Stimulated activated effector memory CD8-positive, alpha-beta T cell treated with anti-CD3 and anti-CD28 coated beads, Interleukin-12 subunit alpha, Interleukin-12 subunit beta, amount 100 ng/mL, for 72 hours (primary cell): ENCODE measurements at places on chromosomes 5 and 9.

DNA sequence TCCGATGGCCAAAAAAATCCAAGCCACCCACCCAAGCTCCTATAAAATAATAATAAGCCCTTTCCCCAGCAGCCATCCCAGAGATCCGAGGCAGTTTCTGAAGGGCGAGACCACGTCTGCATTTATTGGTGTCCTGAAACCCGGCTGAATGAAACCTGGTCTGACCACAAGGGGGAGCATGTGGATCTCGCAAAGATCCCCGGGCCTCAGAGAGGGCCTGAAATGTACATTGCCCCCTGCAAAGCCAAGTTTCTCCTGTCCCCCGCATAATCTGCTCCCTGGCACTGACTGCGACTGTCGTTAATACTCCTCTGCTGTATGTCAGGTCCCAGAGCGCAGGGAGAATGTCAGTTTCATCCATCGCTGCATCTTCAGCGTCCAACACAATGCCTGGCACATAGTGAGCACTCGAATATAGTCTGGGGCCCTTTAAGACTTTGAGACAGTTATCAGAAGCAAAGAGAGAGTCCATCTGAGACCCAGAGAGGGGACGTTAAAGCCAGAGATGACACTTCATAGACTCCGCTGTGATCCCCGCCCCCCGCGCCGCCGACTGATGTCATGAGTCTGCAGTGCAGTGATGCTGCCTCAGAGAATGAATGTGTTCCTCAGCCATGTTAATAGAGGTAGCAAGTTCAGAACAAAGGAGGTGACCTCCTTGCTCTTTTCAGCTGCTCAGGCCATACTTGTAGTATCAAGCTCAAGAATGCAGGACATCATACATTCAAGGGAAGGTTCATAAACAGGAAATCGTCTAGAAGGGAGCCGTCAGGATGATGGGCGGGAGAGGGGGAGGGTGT lies 74.5 kb upstream of the BARHL1 start:
- peak; percentile 81 for DNase-seq

GRCh38 chr9:38396371-38396671 lies 3.8 kb downstream of the ALDH1B1 start:
- DNase-seq = no peak

GRCh38 chr5:131461742-131462141 lies 173.3 kb downstream of the RAPGEF6 start:
- no peak for DNase-seq

DNA sequence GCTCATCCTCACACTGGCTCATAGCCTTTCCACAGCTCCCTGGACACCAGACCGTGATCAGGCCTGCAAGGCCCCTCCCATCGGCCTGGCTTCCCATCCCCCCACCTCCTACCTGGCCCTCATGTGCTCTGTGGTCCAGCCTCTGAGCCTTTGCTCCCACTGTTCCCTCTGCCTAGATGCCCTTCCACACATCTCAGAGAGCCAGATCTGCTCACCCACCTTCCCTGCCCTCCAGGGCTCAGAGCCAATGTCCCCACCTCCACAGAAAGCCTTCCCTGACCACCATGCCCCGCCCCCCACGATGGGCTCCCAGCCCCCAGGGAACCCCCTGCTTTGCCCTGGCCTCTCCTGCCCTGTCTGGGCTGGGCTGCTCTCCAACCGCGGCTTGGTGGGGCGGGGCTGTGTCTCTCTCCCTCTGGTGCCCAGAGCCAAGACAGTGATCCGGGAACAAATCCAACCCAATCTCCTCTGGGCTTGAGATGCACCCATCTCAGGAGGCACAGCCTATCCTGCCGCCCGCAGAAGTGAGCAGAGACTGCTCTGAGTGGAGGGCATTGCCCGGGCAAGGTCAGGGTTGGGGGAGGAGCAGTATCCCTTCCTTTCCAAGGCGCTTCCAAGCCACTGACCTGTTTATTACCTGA lies 1.6 kb downstream of the NINJ1 start:
- no peak for DNase-seq

GRCh38 chr9:105053209-105053652 lies 125.3 kb upstream of the ABCA1 start:
- DNase-seq = peak; percentile 77

GRCh38 chr5:116510517-116510916 lies 64.1 kb downstream of the SEMA6A start:
- DNase-seq = no peak

GRCh38 chr5:96026406-96027041 lies 64.9 kb upstream of the ELL2 start:
- no peak for DNase-seq

DNA sequence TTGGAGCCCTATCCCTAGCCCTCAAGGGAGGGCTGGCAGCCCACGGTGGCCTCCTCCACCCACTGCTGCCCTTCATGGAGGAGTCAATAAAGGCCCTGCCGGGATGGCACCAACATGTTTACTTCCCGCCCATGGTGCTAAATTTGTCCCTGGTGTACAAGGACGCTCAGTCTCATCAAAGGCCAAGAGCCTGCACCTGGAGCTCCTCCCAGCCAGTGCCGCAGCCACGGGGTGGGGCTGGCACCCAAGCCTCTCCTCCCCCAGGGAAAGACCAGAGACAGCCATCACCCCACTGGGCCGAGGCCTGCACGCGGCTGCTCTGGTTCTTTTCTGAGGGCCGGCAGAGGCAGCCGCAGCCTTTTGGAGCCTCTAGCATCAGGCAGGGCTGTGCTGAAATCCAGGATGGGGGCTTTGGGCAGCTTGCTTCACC lies 34.8 kb upstream of the RXRA start:
- DNase-seq = no peak

GRCh38 chr5:31781772-31782171 lies 142.8 kb downstream of the PDZD2 start:
- no peak for DNase-seq

DNA sequence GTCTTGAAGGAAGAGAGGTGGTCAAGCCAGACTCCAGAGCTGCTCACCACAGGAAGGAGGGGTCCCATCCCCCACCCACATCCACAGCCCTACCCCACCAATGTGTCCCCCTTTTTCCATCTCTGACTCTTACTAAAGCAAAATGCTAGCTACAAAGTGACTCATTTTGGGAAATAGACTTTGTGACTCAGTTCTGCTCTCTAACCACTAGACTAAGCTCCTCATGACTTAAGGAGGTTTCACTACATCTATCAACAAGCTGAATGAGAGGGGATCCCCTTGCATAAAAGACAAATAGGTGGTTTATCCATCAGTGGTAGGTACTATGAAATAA lies 35.1 kb upstream of the ADRB2 start:
- DNase-seq = no peak

DNA sequence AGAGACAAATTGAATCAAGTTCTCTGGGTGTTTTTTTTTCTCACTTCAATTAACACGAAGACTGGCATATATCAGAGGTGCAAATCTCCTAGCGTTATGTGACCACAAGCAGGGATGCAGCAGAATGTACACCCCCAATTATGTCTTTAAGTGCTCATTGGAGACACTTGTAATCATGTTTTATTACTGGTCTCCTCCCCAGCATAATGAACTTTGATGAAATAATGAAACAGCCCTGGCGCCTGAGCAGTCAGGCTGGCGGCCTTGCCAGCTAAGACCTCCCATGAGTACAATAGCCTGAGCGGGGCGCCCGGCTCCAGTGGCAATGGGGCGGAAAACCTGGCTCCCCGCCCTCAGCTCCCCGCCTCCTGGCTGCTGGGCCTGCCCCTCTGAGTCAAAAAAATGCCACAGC lies 209.4 kb upstream of the MSX2 start:
- no peak for DNase-seq

- DNase-seq = no peak
Measured at GRCh38 chr9:72440378-72440777, 75.4 kb upstream of the ZFAND5 start.

DNA sequence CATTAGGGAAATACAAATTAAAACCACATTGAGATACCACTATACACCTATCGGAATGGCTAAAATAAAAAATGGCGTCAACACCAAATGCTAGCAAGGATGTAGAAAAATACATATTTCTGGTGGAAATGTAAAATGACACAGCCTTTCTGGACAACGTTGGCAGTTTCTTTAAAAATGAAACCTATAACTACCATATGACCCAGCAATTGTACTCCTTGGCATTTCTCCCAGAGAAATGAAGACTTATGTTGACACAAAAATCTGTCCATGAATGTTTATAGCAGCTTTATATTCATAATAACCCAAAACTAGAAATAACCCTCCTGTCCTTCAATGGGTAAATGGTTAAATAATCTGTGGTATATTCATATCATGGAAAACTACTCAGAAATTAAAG lies 188.7 kb upstream of the RAD23B start:
- DNase-seq = no peak

GRCh38 chr5:28726815-28727214 lies 1688.4 kb upstream of the CDH9 start:
- DNase-seq = no peak

- no peak for DNase-seq
Measured at GRCh38 chr5:65359569-65359968, 122.2 kb downstream of the ADAMTS6 start.

GRCh38 chr9:136204838-136205706 lies at the start of gene LHX3:
Gene LHX3 (minus strand): TSS chr9:136205128. CDS start chr9:136205012, 116 bp downstream.
- DNase-seq = no peak

- no peak for DNase-seq
Measured at GRCh38 chr5:16628376-16628775, 11.6 kb upstream of the RETREG1 start.

- no peak for DNase-seq
Measured at GRCh38 chr5:168198359-168198758, 93.1 kb upstream of the WWC1 start.

DNA sequence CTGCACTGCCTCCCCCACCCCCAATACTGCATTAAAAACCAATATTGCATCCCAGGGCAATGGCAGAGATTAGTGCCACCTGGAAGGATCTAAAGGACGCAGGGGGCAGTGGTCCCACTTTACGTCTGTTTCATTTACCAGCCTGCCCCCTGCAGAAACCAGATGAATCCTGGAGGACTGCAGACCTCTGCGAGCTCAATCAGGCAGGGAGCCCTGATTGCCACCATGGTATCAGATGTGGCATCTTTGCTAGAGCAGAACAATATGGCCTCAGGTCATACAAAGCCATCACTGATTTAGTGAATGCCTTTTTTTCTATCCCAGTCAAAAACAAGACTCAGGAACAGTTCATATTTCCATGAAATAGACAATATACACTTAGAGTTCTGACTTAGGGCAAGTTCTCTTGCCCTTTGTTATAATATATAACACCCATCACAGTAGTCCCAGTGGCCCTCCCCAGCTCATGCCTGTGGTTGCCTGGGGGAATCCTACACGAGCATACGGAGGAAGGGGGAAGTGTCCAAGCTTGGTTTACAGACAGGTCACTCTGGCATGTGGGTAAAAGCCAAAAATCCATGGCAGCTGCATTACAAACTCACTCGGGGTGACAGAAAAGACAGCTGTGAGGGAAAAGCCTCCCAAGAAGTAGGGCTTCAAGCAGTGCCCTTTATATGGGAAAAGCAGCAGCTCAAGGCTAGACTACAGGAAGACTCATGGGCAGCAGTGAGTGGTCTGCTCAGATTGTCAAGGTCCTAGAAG lies 85.1 kb downstream of the MED27 start:
- no peak for DNase-seq

GRCh38 chr5:94498199-94498598 lies 120.2 kb downstream of the KIAA0825 start:
- DNase-seq = no peak

- DNase-seq = no peak
Measured at GRCh38 chr5:174329738-174330137, 284.2 kb downstream of the NSG2 start.

- no peak for DNase-seq
Measured at GRCh38 chr5:155947394-155948062, 379.4 kb upstream of the SGCD start.

DNA sequence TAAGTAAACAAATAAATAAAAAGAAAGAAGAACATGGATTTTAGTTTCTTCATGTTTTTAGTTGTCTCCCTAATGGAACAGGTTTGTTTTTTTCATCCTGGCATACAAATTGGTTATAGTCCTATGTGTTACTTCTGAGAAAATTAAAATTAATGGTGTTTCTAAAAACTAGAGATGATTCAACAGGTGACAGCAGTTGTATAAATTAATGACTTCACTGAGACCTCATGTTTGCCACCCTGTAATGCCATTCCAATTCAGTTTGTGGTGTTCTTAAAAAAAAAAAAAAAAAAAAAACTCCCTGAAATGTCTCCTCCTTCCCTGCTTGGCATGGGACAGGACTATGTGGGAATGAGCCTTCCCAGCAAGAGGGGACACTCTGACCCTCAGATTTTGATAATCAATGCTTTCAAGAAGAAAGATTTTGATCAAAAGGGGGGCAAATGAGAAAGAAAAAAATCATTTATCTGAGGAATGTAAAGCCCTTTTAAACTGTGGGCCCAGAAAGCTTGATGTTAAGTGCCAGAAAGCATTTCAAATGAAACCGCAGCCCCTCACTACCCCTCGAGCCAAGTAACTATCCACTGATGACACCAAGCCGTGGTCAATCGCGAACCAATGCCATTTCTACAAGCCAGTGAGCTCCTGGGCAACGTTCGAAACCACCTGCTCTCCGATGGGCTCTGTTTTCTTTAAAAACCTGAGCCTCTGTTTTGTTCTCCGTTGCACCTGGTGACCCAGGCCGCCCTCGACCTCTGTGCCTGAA lies 941 bp downstream of the EXD3 start:
- no peak for DNase-seq

DNA sequence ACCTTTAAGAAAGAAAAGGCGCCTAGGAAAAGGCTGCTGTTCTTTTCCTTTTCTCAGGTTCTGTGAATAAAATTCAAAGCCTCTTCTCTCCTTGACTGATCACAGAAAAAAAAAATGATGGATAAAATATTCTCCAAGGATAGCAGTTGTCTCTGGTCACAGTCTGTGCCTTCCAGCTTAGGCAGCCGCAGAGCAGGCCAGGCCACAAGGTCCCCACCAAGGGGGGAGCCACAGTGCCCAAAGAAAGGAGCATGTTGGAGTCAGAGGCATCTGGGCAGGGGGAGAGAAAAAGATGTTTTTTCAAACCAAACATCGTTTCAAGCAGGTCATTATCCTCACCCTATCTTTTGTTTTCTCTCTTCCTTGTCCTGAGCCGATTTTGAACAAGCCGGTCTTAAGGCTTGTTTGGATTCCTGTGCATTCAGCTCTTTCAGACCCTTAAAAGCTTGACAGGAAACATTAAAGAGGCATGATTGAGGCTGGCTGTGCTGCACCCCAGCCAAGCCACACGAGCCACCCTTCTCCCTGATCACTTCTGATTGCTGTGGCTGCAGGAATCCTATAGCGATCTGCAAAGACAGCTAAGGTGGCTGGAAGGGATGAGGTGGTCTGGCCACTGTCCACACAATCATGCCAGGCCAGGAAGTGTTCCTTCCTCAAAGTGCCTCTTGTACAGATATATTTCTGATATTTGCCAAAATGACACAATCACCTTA lies 284.6 kb upstream of the TLE4 start:
- DNase-seq = no peak

DNA sequence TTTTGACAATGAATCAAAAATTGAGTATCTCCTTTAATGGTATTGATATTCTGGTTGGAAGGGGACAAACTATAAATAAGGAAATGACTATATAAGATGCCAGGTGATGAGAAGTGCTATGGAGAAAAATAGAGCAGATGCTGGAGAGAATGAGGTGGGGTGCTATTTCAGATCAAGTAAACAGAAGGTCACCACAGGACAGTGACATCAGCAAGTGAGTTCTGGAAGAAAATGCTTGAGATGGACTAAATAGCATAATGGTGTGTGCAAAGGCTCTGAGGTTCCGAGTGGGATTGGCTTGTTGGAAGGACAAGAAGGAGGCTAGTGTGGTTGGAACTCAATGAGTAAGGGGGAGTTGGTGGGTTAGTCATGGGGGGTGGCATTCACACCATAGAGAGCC lies 157.5 kb upstream of the SGCD start:
- DNase-seq = no peak

- no peak for DNase-seq
Measured at GRCh38 chr5:167639766-167640165, 651.7 kb upstream of the WWC1 start.

- DNase-seq = no peak
Measured at GRCh38 chr5:142107036-142107735, 1.4 kb upstream of the NDFIP1 start.
